ENCODE measurements at places on chromosomes 7 and 10.

DNA sequence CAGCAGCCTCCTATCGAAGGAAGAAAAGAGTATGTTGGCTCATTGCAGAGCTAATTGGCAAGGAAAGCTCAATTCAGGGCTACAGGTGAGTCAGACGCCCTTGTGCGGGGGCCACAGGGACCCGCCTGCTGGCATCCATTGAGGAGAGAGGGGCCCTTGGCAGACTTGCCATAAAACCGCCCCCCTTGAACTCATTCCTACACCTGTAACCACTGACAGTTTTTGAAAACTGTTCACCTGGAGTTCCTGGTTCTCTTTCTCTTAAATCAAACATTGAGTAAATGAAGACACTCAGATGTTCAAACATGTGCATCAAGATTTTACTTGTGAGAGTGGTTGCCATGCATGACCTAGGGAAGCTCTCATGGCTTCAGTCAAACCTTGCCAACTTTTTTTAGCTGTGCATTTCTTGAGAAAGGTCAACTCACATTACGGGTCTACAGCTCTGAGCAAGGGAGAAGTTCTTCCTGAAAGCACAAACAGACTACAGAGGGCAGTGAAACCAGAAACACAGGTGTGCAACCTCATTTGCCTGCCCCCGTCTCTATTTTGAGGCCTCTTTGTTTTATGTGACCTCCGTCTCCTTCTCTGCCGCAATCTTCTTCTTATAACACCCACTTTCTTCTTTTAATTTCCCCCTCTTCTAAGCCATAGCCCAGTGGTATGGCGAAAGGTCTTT is 87.8 kb downstream of the TBXAS1 start:
- DNase-seq: no peak

DNA sequence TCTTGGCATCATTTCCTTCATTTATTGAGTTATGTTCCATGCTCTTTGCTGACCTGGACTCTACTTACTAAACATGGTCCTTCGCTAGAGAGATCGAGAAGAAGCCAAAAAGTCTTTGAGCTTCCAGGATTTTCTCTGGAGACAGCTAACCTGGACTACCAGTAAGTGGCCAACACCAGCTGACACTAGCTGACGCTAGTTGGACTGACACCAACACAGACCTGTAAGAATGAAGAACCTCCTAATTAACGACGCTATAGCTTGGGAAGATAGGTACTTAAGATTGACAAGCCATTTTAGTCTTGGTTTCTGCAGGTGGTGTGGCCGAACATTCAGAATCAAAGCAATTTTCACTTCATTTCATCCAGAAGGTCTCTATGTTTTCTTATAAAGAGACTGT is 66.4 kb downstream of the GALNT17 start:
- no peak for DNase-seq

DNA sequence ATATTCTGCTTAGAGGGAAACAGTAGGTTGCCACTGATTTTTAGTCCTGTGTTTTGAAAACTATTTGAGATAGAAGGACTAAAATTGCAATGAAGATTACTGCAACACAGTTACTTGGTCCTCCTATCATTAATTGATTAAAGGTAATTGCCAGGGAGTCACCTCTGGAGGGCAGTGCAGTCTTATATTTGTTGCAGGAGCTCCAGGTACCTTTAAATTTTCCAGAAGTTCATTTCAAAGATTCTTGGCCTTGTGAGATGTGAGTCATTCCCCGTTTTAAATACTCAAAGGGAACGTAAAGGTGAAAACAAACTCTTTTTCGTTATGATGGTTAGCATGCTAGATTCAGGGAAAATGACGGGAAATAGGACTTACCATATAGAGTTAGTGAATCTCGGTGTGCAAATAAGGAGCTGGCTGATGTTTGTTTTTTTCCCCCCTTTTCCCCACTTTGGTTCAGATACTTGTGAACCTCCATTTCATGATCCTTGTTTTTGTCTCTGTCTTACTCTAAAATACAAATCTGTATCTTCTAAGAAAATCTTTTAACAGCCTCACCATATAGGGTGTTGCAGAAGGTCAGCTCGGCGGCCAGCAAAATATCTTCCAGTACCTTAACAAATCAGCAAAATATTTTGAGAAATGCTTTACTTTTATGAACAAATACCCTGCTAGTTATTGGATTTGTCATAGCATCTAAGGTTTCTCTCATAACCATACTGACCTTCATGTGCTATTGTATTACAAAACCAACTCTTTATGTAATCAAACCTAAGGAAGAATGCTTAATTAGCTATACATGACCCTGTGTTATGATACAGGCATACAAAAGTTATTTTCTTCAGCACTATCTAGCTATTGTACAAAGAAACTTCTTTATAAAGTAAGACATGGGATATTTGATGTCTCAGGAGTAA is 143.0 kb upstream of the HDAC9 start:
- DNase-seq: no peak

- DNase-seq: no peak
Observed at GRCh38 chr7:151279868-151280267, 31.4 kb upstream of the SMARCD3 start.

DNA sequence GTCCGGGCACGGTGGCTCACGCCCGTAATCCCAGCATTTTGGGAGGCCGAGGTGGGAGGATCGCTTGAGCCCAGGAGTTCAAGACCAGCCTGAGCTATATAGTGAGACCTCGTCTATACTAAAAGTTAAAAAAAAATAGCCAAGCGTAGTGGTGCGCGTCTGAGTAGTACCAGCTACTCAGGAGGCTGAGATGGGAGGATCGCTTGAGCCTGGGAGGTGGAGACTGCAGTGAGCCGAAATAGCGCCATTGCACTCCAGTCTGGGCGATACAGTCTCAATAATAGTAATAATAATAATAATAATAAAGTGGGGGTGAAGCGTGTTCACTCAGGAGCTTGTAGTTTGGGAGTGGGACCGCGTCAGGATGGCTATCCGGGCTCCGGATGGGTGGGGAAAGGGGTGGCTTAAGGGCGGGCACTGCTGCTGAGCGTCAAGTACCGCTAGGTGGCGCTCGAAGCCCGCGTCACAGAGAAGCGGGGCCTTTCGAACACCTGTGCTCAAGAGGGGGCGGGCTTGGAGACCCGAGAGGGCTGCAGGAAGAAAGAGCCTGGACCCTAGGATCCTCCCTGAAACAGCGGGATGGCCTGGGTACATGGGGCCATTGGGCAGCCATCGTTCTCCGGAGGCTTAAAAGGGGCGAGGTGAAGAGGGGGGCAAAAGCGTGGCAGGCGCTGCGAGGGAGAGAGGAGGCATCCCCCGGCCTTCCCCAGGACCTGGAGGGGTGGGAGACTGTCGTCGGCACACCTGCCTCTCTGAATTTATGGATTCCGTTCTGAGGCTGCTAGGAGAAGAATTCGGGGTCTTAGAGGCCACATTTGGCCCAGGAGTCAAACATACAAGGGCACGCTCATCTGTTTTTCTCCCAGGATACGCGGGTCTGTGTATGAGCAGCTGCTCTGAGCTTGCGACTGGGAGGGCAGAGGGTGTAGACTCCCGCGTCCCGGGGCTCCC is 14.5 kb downstream of the LBX1 start:
- no peak for DNase-seq

All from RWPE2 (cell line).